ENCODE measurements at places on chromosomes 6 and 20. TPM values are rescaled to one million over a fixed set of nuclear protein-coding genes. Genes with fewer than 3 reads are reported as not detected.

SLC17A2 gene
- not detected for total RNA-seq

DNA sequence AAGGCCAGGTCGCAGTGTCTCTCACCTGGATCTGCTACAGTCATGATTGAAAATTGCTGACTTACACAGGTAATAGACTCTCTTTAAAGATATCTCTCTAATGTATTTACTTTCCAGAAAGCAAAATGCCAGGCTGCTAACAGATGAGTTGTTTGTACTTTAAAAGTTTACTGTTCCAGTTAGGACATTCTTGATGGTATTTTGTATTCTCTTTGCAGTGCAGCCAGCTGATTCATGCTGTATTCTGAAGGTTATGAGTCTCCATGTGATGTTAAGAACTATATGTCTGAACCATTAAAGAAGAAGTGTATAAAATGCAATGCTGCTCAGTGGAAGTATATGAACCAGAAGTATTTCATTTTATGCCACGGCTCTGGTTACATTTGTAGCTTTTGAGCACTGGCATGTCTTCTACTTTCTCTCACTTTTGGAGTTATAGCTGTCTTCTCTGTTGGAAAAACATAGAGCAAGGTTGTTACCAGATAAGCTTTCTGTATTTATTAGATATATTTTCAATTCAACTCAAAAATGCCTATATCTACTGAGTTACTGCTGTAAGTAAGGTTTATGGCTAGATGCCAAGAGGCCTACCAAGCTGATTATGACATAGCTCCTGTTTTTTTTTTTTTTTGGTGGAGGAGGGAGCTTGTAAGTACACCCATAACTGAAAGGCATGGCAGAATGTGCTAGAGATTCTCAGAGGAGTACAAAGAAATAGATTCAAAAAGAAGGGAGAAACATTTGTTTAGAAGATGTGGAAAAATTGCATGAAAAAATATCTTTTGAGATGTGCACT lies 130.5 kb upstream of the MAN1A1 start:
- no peak for DNase-seq

- DNase-seq = no peak
These were observed 106.9 kb downstream of the TBX18 start for GRCh38 chr6:84657486-84657885.

DNA sequence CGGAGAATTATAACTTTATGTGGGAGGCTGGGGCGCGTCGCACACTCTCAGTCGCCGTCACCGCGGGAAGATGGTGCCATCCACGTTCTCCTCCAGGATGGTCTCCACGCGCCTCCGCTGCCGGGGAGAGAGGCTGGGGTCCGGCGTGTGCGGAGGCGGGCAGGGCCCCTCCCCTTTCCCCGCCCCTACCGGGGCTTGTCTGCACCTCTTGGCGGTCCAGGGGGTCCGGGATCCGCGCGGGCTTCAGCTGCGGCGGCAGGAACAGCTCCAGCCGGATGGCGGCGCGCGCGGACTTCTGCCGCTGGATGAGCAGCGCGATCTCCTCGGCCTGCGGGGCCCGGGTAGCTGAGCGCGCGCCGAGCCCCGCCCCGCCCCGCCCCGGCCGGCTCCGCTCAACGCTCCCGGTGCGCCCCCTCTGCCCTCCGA lies 807 bp downstream of the LKAAEAR1 start:
- DNase-seq = no peak

- DNase-seq = no peak
These were observed 1.5 kb downstream of the ZNFX1 start for GRCh38 chr20:49276161-49276960.

- no peak for DNase-seq
These were observed 3.6 kb downstream of the MYCT1 start for GRCh38 chr6:152701081-152701862.

GRCh38 chr6:138544501-138544900 lies 45.2 kb upstream of the NHSL1 start:
- DNase-seq = no peak

- DNase-seq = no peak
These were observed 33.6 kb downstream of the TFAP2A start for GRCh38 chr6:10381133-10381829.

GRCh38 chr6:33241968-33242367 lies 29.7 kb downstream of the VPS52 start:
- no peak for DNase-seq

- DNase-seq = no peak
These were observed 240.8 kb downstream of the ARHGAP18 start for GRCh38 chr6:129469070-129469662.

DNA sequence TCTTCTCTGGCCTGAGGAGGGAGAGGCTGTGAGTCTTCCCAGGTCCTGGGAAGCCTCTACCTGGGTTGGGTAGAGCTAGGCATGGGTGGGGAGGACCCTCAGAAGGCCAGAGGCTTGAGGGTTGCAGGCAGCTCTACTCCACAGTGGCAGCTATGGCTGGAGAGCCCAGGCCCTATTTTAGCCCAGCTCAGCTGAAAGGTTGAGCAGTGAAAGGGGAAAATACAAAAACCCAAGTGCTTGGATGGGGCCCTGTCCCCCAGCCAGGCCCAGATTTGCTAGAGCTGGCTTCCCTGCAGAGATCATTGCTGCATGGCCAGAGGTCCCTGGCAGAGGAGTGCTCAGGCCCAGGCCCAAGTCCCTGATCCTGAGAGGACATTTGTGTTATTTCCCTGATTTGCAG lies 45.7 kb downstream of the SUN5 start:
- no peak for DNase-seq

LZTS3 gene
- total RNA-seq = 10.9 TPM

DNA sequence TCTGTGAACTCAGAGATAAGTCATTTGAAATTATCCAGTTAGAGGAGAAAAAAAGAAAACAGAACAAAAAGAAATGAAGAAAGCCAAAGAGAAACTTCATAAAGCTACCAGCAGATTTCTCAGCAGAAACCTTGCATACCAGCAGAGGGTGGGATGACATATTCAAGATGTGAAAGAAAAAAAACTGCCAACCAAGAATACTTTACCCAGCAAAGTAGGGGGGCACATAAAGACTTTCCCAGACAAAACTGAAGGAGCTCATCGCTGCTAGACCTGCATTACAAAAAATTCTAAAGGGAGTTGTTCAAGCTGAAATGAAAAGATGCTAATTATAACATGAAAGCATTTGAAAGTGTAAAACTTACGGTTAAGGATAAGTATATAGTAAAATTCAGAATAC lies 246.3 kb downstream of the FNDC1 start:
- no peak for DNase-seq

DNA sequence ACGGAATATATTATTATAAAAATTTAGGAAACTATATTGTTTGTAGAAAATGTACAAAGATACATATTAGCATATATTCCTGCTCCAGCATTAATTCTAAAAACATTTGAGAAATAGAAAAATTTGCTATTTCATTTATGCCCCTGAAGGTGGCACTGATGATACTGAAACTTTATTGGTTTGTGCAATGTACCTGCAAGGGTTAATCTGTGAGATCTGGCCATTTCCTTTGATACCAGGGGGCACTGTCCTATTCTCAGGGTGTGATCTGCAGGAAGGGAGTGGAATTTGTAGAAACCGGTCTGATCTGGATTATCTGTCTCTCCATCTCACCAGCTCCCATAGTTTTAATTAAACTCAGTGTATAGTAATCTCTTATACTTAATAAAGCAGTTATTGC lies 625.1 kb upstream of the IMPG1 start:
- no peak for DNase-seq

DNA sequence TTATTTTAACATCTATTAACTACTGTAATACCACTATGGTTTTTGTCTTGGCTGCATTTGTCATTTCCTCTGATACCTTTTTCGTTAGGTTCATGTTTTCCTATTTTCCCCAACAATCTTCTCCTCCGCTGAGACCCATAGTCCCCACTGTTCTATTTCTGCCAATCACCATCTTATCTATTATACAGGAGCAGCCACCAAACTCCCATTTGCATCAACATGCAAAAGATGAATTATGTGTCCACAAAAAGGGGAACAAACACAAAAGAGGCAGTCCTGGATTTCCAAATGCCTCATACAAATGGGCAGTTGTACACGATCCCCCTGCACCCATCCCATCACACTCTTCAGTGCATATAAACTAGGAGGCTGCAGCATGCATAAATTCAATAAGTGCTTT lies 121.7 kb upstream of the MYLIP start:
- DNase-seq = no peak

GRCh38 chr20:1003920-1004697 lies 2.0 kb upstream of the RSPO4 start:
- DNase-seq = no peak

DNA sequence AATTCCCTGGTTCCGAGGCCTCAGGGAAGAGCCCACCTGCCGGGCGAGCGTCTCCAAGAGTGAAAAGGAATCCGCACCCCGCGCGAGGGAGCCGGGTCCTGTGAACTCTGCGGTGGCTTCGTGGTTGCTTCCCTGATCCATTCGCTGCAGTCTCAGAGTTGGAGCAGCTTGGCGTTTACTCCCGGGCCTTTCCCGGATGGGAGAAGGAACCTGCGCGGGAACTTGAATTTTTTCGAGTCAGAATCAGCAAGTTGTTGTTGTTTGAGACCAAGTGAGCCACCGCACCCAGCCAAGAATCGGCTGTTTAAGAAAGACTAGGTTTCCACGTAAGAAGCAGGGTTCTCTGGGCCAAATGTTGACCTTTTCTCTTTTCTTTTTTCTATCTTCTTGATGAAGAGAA lies 12.9 kb downstream of the PRSS16 start:
- DNase-seq = no peak

DNA sequence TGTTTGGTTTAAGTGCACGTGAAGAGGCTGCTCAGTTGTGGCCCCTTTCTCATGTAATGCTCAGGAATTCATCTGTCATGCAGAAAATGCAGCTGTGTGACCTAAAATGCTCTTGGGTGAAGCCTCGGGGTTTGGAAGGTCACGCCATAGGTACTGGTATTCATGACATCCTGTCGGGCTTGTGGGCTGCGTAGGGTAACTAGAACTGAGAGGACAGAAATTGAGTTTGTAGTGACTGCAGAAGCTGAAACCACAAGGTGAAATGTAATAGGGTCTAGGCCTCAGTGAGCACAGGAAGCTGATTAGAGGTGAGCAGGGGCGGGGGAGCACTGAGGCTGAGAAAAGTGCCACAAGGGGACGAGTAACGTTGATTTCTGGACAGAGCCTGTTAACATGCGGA lies 128.8 kb downstream of the SOBP start:
- peak; percentile 19 for DNase-seq

TCF21 gene
- total RNA-seq = 6.9 TPM

GRCh38 chr6:131574686-131575085 lies 1.7 kb downstream of the ARG1 start:
- DNase-seq = no peak

- no peak for DNase-seq
These were observed 34.3 kb downstream of the UBD start for GRCh38 chr6:29525311-29525639.

ADGB gene
- 1.6 TPM for total RNA-seq

- no peak for DNase-seq
These were observed 50.9 kb downstream of the CCN2 start for GRCh38 chr6:131900231-131900630.

GRCh38 chr20:14667226-14667625 lies 329.8 kb upstream of the FLRT3 start:
- DNase-seq = no peak

GRCh38 chr6:85278466-85279035 lies 171.3 kb upstream of the NT5E start:
- no peak for DNase-seq

GPLD1 gene
- 0.98 TPM for total RNA-seq

IFT52 gene
- 19.2 TPM for total RNA-seq

DEFB124 gene
- not detected for total RNA-seq

GRCh38 chr6:150028799-150029198 lies 3.5 kb upstream of the RAET1L start:
- DNase-seq = peak; percentile 61

DNA sequence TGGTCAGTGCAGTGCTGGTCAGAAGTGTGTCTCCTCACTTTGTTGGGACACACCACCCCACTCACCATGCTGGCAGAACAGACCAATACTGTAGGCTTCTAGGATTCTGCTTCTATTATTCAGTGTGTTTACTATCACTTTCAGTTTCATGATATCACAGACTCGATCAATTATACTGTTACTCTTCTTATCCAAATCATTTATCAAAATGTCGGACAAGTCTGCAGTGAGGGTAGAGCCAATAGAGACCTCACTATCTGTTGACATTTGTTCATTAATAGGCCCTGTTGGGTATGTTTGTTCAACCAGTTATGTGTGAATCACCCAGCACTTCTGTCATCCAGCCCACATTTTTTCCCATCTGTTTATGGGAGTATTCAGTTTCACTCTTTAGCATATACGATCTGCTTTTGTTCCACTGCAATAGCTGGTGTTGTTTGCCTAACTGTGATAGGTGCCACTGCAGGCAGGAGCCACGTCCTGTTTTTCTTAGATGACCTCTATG lies 140.1 kb downstream of the NRN1 start:
- no peak for DNase-seq

DNA sequence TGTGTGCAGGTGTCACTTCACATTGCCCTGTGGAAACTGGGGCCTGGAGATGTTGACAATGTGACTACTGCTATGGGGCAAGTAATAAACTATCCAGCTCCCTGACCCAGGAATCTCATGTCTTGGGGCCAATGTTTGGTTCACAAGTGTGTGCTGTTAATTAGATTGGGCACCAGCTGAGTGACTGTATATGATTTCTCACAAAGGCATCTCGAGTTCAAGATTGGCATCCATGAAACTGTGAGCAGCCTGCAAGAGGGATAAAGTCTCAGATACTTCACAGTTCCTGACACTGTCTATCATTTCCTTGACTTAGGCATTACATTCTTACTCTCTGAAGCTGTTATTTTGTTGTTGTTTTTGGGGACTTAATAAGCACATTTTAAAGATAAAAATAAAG lies 264.0 kb downstream of the PRKN start:
- DNase-seq = no peak

FNDC11 gene
- not detected for total RNA-seq

DNA sequence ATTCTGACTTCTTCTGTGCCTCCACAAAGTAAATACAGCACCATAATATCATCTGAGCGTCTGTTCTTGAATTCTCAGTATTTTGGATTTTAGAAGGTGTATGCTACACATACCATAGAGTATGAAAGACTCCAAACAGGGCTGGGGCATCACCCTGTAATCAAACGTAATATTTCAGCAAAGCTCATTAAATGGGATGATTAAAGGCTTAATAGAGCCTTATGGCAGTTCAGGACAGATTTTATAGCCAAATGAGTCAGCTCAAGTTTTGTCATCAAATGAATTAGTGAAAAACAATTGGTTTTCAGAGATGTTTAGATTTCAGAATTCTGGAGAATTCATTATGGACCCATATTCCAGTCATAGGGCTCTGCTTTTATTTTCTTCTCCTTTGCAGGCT lies 68.9 kb downstream of the TULP4 start:
- no peak for DNase-seq

NKX2-4 gene
- total RNA-seq = not detected

GRCh38 chr6:321536-322258 lies 29.4 kb downstream of the DUSP22 start:
- DNase-seq = no peak

TRPC4AP gene
- 58.9 TPM for total RNA-seq

BPIFB1 gene
- not detected for total RNA-seq

DNA sequence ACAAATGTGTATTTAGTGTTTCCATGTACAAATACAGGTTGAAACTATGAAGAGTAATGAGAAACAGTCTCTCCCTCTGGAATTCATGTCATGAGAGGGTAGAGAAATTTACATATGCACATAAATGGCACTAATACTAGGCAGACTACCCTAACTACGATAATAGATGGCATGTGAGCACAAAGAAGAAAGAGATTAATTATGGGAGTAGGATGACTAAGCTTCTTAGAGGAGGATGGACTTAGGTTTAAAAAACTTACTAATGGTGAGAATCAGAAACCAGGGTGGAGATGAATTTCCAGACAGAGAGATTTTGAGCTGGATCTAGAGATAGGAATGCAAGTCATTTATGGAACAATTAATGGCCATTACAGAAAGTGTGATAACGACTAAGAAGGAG lies 225.3 kb upstream of the HTR1E start:
- no peak for DNase-seq
